Erythroblast (primary cell): ENCODE measurements at places on chromosomes 5 and 9.

- DNase-seq = no peak
These were observed 77.7 kb upstream of the ADAMTS2 start for GRCh38 chr5:179422908-179423481.

- DNase-seq = no peak
These were observed 71.8 kb downstream of the GALNT10 start for GRCh38 chr5:154262342-154262741.

GRCh38 chr5:145497052-145497451 lies 338.1 kb downstream of the PRELID2 start:
- no peak for DNase-seq

DNA sequence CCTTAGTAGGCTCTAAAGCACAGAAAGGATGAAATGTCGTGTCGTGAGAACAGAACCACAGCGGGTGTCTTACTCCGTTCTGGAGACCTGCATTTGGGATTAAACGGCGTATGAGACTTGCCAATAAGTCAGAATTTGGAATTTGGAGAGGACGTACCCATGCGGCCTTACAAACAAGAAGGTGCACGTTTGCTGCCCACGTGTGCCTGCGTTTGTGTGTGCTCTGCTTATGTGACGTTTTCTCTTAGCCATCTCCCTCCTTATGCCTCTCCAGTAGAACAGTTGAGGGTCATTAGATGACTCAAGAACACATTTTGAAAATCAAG lies 171.6 kb upstream of the OTULINL start:
- no peak for DNase-seq

DNA sequence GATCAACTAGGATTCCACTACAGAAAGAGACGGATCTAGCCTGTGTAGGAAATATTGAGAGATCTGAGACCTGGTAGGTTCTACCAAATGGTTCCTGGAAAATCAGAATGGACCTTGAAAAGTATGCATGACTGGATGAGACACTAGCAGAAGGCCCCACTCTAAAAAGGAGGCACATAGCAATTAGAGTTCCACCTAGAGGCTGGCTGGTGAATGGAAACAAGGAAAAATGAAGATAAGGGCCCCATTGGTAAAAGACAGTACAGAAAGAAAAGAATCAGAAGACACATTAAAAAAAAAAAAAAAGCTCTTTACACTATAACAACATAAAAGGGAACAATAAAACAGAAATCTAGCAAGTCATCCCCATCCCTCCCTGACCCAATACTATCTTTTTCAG lies 518.5 kb downstream of the NR2F1-AS1 start:
- DNase-seq = no peak

- DNase-seq = no peak
These were observed 112.3 kb downstream of the DAB2IP start for GRCh38 chr9:121763561-121764370.

- DNase-seq = no peak
These were observed 8.8 kb upstream of the NACC2 start for GRCh38 chr9:136103651-136104487.

DNA sequence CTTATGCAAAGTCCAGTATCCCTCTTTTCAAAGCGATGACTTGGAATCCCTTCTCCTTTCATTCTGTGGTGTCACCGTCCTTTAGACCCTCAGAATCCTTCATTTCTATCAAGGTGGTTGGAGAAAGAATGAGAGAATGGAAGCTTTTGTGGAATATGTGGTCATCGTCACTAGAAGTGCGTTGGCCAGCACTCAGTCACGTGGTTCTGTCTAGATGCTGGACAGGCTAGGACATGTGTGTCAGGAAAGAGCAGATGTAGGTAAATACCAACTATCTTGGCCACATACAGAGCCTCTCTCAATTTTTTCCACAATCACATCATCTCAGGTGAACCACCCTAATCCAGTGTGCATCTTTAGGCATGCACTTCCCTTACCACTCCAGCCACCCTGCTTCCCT lies 206.0 kb downstream of the ARRDC3 start:
- DNase-seq = no peak

- DNase-seq = no peak
These were observed 324.5 kb downstream of the ARRDC3 start for GRCh38 chr5:91058575-91058974.

GRCh38 chr9:28127101-28127500 lies 553.8 kb upstream of the C9orf72 start:
- no peak for DNase-seq

DNA sequence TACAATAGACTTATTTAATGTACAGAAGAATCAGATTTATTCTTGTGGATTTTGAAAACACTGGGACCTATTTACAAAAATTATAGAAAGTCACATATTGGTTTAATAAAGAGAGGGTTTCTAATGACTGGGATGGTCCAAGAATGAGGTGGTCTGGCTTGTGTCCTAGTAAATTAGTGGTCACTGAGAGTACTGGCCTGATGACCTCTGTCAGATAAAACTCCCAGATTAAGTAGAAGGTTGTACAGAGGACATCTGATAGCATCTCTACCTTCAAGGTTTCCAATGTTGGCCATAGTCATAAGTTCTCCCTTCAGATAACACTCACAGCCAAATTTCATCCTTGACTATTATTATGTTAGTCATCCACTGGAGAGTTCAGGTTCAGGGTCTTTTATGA lies 692.9 kb downstream of the MTRR start:
- no peak for DNase-seq

- no peak for DNase-seq
These were observed 206.0 kb upstream of the PRR16 start for GRCh38 chr5:120258123-120258522.

DNA sequence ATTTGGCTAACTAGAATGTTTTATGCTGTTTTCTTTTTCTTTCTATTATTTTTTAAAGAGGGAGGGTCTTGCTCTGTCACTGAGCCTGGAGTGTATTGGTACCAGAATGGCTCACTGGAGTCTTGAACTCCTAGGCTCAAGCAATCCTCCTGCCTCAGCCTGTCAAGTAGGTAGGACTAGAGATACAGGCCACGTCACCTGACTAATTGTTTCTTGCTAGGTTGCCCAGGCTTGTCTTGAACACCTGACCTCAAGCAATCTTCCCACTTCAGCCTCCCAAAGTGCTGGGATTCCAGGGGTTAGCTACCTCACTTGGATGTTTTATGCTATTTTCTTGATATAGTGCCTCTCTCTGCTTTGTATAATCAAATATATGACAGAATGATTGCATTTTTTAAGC lies 166.2 kb downstream of the AOPEP start:
- no peak for DNase-seq

GRCh38 chr9:70859694-70860093 lies 261.7 kb downstream of the TRPM3 start:
- DNase-seq = no peak

- no peak for DNase-seq
These were observed 47.7 kb downstream of the FBXL17 start for GRCh38 chr5:108334225-108334624.

DNA sequence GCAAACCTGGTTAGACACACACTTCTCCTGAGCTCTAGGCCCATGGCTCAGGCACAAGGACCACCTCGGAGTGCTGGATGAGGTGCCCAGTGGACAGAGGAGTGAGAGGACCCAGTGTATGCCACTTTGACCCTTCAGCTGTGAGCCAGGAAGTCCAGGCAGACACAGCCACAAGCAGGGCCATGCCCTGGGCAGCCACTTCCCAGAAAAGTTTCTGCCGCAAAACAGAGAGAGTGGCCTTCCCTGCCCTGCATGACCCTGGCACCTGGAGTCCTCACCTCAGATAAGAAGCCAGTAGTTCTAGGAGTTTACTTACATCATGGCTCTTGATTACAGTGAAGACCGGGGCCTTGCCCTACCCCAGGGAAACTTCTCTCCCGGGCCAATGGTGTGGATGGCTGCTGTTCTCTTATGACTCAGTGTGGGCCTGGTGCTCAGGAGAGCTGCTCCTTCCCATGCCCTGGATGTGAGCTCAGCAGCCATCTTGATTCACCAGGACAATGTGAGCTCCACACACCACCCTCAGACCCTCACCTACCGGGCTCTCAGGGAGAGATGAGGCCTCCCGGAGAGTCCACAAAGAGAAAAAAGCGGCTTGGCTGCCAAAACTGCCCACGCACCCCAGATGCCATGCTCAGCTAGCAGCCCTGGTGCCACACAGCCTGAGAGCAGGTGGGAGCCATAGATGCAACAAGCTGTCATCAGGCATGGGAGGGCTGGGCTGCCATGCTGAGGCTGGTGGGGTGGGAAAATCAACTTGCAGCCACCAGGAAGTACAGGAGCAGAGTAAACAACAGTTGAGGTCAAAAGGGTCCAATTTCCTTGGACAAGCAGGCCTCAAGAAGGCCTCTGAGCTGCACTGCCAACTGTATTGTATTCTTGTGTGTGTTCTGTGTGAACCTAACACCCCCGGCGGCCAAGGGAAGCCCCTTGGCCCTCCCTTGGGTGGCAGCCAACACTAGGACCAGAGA lies 11.7 kb upstream of the IRF1 start:
- no peak for DNase-seq

DNA sequence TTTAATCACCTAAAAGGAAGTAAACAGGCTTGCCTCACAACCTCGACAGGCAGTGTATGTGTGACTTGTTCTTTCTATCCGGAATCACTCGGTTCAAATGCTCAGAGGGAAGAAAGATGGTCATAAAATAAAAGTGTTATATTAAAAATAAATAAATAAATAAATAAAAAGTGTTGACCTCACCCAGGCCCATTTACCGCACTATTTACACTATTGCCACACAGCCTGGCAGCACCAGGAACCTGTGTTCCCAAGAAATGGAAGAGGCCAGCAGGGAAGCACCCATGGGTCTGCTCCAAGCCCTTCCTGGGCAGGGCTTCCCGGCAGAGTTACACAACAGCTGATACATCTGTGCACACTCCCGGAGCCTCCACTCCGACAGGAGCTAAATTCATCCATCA lies 127.9 kb downstream of the EFNA5 start:
- DNase-seq = no peak

GRCh38 chr9:134983506-134984371 lies 66.0 kb upstream of the FCN1 start:
- no peak for DNase-seq

DNA sequence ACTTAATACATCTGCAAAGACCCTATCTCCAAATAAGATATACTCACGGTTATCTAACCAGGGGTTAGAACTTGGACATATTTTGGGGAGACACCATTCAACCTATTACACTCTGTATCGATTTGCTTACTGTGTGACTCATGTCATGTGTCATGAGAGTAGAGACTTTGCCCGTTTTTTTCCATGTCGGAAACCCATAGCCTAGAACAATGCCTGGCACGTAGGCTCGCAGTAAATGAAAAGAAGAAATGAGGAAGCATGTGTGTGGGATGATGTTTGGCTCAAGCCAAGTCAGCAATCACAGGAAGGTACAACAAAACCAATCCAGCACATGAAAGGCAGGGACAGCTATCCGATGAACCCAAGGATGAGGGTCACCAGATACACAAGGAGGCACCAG lies 94.6 kb upstream of the DNAH5 start:
- DNase-seq = no peak

- DNase-seq = no peak
These were observed 56.9 kb downstream of the HOMER1 start for GRCh38 chr5:79456890-79457583.

DNA sequence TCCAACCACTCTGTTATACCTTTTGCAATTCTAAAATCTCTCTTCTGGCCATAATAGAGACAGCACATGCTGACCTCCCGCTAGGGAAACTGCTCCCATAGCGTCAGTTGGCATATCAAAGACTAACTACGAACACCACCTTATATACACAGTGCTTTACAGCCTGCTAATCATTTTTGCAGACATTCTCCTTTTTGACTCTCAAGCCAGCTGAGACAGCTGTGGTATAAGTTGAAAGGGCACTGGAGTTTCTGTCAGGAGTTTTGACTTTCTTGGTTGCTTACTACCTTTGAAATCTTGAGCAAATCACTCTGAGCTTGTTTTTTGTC lies 160.2 kb upstream of the TBCA start:
- DNase-seq = no peak

- DNase-seq = no peak
These were observed 12.1 kb downstream of the MGAT1 start for GRCh38 chr5:180790524-180790923.

DNA sequence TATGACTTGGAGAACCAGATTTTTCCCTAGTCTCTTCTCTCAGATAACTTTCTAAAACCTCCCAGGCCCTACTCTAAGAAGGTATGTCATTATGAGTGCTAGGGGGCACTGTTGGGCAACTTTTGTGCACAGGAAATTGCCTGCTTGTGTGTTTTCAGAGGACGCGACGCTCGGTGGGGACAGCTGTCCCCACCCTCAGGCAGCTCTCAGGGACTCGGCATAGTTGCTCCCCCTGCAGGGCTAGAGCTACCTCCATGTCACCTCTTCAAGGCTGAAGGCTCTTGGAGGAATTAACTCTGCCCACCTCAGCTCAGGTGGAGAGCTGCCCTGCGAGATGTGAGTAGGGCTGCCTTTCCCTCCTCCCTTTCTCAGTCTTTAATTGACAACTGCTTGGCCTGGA lies 10.2 kb upstream of the TIFAB start:
- DNase-seq = peak; percentile 85

- no peak for DNase-seq
These were observed 60.8 kb downstream of the FOXD1 start for GRCh38 chr5:73387601-73388305.

GRCh38 chr9:124137009-124137943 lies 120.5 kb upstream of the NEK6 start:
- no peak for DNase-seq

DNA sequence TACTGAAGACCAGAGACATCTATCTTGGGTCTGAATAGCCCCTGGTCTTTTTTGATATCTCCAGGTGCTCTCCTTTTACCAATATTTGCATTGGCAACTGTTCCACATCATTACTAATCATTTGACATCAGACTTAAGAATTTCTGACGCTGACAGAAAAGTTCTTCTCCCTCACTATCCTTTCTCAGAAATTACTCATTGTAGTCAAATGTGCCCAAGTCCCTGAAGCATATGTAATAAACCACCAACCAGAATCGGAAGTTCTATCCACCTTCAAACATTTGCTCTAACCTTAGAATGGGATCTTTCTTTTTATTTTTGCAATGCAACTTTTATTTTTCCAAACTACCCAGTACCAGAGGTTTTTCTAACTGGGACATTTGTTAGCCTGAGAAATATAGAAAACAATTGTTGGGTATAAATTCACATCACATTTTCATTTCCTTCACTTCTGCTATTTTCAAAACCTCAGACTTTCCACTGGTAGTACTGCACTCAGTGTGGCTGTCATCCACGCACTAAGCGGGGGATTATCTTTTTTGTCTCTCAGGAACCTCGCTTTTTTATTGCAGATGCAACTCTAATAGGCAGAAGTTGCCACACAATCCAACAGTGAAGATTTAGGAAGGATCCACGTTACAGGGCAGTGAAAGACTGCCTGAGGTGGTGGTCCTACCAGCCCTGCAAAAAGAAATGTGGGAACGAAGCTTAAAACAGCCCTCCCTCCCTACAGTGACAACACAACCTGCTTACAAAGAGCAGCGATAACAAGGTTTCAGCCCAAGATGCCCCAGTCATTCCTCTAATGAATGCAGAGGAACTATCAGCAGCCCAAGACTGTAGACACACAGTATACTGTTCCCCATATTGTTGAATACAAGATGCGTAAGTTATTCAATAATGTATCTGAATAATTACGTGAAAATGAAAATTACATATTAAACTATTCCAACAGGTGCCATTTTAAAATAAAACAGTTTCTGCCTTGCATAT lies 201.2 kb downstream of the EBF1 start:
- DNase-seq = no peak
